ENCODE measurements at places on chromosomes 6 and 20.

GRCh38 chr6:87393026-87393622 lies 14.6 kb upstream of the CFAP206 start:
- H3K36me3 ChIP-seq, result no peaks in the 10 kb centered on the region
- no peaks in the 10 kb centered on the region for H3K4me1 ChIP-seq
- no peak for DNase-seq
- no peak overlapping the region for H3K4me3 ChIP-seq
- no peak overlapping the region for H3K27ac ChIP-seq

GRCh38 chr20:2237059-2237458 lies 58.7 kb upstream of the TGM3 start:
- no peaks in the 10 kb centered on the region for H3K27me3 ChIP-seq
- H3K36me3 ChIP-seq, result no peaks in the 10 kb centered on the region
- no peak overlapping the region for H3K27ac ChIP-seq
- H3K4me3 ChIP-seq, result no peak overlapping the region
- H3K4me1 ChIP-seq, result no peaks in the 10 kb centered on the region

DNA sequence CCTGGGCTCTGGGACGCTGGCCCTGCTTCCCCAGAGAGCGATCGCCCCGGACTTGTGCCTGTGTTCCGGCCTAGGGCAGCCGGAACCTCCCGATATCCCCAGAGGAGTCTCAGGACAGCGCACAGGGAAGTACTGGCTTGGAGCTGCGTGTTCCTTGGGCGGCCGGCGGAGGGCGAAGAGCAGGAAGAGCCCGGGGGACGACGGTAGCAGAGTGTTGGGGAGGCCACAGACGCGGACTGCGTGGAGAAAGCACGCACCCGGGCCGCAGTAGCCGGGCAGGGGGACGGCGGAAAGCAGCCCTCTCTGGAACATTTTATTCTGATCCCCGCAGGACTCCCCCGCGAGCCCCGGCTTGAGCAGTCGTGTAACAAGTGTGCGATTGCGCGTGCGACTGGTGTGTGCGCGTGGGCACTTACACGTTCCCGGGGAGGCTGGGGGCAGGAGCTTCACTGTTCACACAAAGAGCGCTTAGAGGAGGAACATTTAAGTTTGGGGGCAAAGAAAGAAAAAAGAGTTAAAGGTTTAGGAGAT lies 36.1 kb downstream of the NCR2 start:
- no peaks in the 10 kb centered on the region for H3K36me3 ChIP-seq
- peak overlapping the region; percentile 39 for H3K4me3 ChIP-seq
- peaks cover 36% of the 10 kb centered on the region for H3K4me1 ChIP-seq
- no peak for DNase-seq

DNA sequence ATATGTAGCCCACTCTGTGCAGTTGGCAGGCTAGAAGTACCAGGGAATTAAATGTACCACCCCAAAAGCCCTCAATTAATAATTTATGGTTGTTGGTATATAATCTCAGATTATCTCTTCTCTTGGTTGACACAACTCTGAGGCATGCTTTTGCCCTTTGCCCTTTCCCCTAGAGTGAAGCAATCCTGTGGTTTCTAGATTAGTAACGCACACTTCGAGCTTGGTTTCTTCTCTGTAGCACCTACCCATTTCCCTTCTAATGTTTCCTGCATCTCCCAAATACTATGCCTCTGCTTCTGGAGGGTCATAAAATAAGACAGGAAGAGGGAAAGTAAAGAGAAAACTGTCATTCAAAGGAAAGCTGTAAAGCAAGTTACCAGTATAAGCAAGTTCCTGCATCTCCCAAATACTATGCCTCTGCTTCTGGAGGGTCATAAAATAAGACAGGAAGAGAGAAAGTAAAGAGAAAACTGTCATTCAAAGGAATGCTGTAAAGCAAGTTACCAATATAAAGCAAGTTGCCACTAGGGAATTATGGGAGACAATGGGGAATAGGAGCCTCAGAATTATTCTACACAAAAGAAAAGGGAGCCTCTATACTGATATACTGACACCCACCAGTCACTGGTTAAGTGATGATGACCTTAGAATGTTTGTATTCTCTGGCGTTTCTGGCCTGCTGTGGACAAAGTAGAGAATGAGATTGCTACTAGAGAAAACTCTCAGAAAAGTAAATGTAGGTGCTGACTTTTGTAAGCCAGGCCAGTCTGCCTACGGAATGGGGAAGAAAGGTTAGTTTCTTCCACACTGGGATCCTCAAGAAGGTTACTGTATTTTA lies 862.6 kb upstream of the MAN1A1 start:
- H3K4me3 ChIP-seq, result no peak overlapping the region
- no peaks in the 10 kb centered on the region for H3K27me3 ChIP-seq
- H3K4me1 ChIP-seq, result no peaks in the 10 kb centered on the region
- H3K27ac ChIP-seq, result no peak overlapping the region
- no peaks in the 10 kb centered on the region for H3K36me3 ChIP-seq
- no peak for DNase-seq

DNA sequence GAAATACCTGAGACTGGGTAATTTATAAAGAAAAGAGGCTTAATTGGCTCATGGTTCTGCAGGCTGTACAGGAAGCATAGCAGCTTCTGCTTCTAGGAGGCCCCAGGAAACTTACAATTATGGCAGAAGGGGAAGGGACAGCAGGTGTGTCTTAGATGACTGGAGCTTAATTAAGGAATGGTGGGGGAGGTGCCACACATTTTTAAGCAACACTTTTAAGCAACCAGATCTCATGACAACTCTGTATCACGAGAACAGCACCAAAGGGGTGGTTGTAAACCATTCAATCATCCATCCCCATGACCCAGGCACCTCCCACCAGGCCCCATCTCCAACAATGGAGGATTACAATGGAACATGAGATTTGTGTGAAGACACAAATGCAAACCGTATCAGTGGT lies 26.9 kb downstream of the FIG4 start:
- no peak overlapping the region for H3K27ac ChIP-seq
- H3K4me1 ChIP-seq, result no peaks in the 10 kb centered on the region
- no peaks in the 10 kb centered on the region for H3K27me3 ChIP-seq
- no peak overlapping the region for H3K4me3 ChIP-seq

- H3K4me1 ChIP-seq, result peaks cover 28% of the 10 kb centered on the region
- peaks cover 69% of the 10 kb centered on the region for H3K27me3 ChIP-seq
- no peak overlapping the region for H3K27ac ChIP-seq
Observed at GRCh38 chr20:63178446-63178820, 37.5 kb downstream of the YTHDF1 start.

Data from effector memory CD4-positive, alpha-beta T cell (primary cell).